ENCODE measurements at places on chromosomes 6 and 20.

DNA sequence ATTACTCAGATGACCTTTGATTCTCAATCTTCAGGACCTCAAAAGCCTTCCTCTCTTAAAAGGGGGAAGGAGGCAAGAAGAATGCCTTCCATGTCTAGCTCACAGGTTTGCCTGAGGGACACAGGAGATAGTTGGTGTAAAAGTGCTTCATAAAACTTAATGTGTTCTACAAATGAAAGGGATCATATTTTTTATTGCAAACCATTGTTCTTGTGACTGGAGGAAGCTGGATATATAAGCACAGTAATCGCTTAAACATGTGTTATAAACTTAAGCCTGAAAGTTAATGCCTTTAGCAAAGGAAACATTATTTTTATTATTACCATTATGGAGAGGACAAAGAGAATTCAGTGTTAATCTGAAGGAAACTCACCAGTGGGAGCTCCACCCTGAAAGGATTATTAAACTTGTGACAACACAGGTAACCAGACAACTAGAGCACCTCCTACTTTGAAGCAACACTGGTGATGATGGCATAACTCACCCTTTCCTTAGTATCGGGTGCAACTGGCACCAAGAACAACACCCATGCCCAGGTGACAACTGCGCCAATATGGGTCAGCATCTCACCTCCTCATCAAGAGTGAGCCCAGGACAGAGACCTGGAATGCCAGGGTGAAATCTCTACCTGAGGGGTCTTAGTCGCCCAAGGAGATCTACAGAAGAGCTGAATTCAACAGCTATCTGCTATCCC, 288.7 kb upstream of the PRDM1 start:
- no peak for DNase-seq

DNA sequence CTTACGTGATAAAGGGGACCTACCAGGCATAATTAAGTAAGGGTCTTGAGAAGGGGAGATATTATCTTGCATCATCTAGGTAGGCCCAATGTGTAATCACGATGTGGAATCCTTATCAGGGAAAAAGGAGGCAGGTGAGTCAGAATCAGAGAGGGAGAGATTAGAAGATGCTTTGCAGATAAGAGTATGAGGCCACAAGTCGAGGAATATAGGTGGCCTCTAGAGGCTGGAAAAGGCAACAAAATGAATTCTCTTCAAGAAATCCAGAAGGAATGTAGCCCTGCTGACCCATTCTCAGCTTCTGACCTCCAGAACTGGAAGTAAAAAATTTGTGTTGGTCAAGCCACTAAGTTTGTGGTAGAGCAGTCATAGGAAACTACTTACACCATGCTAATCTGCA, 11.0 kb upstream of the ENPP4 start:
- no peak for DNase-seq

GRCh38 chr6:157486572-157486971, 105.6 kb downstream of the ZDHHC14 start:
- DNase-seq: no peak

DNA sequence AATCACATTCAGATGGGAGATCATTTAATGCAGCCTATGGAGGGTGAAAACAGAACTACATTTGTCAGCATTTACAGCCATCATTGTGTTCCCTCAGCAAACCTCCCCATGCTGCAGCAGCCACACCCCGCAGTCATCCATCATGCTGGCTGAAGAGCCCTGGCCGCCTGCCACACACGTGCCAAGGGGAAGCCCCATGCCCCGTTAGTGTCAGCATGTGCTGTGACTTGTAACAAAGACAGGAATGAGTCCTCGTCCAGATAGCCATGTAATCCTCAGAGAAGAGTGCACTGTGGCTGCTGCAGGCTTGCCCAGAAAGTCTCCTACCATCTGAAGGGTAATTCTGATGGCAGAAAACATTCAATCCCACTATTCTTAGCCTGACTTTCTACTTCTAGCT, 1097.8 kb downstream of the KIF16B start:
- DNase-seq: peak; percentile 58

DNA sequence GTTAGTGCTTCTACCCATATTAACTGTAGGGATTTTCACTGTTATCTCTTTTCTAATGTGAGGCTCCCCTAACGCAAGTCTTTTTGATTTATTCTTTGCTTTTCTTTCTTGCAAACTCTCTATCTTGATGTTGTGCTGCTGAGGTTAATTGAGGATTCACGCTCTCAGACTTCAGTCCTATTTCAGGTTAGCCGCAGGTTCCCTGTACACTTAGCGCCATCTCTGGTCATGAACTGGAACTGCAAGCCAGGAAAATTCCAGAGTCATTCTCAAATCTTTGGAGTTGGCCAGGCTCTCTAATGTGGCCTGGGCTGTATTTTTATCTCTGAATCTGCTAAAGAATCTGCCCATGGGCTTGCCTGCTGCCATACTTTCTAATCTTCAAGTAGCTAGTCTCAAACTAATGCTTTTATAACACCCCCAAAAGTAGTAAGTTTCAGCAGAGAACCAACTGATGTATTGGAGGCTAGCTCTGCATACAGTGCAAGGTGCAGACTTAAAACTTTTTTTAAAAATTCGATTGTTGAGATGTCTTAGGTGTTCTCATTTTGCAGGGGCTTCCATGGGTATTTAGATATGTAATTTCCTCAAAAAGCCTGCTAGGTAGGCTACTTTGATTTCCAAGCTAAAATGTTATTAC, 91.1 kb upstream of the OPRM1 start:
- DNase-seq: no peak

- DNase-seq: no peak
These were observed 52.7 kb downstream of the TXLNB start for GRCh38 chr6:139239064-139239463.

GRCh38 chr6:123841067-123841896, 37.6 kb downstream of the NKAIN2 start:
- no peak for DNase-seq

- no peak for DNase-seq
These were observed 72.8 kb downstream of the MAP3K5 start for GRCh38 chr6:136719280-136720044.

- no peak for DNase-seq
These were observed 740 bp downstream of the NELFCD start for GRCh38 chr20:58981628-58982364.

DNA sequence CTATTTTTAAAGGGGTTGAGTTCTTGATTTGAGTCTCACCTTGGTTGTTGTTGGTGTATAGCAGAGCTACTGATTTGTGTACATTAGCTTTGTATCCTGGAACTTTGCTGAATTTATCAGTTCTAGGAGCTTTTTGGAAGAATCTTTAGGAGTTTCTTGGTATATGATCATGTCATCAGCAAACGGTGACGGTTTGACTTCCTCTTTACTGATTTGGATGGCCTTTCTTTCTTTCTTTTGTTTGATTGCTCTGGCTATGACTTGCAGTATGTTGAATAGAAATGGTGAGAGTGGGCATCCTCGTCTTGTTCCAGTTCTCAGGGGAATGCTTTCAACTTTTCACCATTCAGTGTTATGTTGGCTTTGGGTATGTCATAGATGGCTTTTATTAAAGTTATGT, 64.0 kb downstream of the CDYL start:
- DNase-seq: no peak

DNA sequence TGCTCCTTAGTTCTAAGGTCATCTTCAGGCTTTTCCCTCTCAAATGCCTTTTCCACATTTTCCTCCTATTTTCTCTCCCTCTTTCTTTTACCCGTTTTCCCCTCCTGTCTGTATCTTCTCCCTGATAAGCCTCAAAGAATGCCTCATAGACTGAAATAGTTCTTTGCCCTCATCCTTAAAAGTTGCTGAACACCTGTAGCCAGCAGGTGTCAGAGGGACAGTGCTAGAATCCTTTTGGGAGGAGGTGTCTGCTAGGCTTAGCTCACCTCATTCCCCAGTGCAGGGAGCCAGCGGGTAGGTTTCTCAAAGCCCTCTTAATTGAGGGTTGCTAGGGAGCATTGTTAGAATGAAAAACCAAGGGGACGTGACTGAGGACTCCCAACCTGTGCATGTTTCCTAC, 204.0 kb downstream of the TSHZ2 start:
- DNase-seq: no peak

GRCh38 chr6:110098511-110099116, 80.9 kb downstream of the WASF1 start:
- no peak for DNase-seq

All from right lobe of liver (tissue), 6 donors.